Left ventricle myocardium inferior (tissue), 1 donor: ENCODE measurements at places on chromosomes 12 and 14.

- no peak for DNase-seq
Observed at GRCh38 chr14:84527706-84528105, 1002.2 kb upstream of the FLRT2 start.

DNA sequence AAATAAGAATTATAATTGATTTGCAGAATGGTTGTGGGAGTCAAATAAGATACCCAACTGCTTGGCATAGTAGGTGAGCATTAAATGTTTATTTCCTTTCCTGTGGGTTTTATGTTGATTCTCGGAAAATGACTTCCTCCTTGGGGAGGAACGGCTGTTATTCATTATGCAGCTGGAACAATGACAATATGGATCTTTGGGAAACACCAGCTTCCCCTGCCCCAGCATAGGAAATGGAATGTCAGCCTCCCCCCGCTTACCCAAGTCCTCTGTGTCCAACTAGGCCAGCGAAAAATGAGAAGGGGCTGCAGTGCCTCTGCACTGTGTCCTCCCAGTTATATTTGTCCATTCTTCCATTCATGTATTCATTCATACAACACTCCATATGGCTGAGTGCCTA is 11.7 kb upstream of the CCDC177 start:
- DNase-seq, result no peak

DNA sequence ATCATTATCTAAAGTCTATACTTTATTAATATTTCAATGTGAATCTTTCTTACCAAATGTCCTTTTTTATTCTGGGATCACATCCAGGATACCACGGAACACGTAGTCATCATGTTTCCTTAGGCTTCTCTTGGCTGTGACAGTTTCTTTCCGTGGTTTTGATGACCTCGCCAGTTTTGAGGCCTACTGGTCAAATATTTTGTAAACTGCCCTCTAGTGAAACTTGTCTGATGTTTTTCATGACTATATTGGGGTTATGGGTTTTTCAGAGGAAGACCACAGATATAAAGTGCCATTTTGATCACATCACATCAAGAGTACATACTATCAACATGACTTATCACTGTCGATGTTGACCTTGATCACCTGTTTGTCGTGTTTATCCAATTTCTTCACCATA is 14.1 kb upstream of the SERPINA6 start:
- DNase-seq, result no peak

GRCh38 chr14:56648508-56649301 is 69.1 kb downstream of the TMEM260 start:
- DNase-seq, result no peak
